Trophoblast cell (in vitro differentiated cells and primary cell): ENCODE measurements at places on chromosomes 16 and 17.

DNA sequence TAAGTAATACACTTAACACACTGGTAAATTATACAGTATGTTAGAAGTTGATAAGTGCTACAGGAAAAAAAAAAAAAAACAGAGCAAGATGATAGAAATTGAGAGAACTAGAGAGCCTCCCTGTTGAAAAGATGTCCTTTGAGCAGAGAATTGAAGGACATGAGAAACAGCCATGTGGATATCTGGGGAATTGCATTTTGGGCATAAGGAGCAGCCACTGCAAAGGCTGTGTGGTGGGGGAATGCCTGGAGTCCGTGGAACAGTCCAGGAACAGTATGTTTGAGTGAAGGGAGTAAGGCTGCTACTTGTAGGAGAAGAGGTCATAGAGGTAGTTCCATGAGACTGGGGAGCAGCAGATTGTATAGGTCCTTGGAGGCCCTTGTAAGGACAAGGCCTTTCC is 178.4 kb downstream of the FTO start:
- no peak for DNase-seq

- DNase-seq: no peak
Observed at GRCh38 chr16:9058211-9058610, 33.2 kb upstream of the HAPSTR1 start.

- DNase-seq: no peak
Observed at GRCh38 chr16:55000595-55000994, 69.9 kb downstream of the IRX5 start.

- DNase-seq: peak; percentile 94
Observed at GRCh38 chr16:2835638-2836493, 5.8 kb downstream of the ZG16B start.

DNA sequence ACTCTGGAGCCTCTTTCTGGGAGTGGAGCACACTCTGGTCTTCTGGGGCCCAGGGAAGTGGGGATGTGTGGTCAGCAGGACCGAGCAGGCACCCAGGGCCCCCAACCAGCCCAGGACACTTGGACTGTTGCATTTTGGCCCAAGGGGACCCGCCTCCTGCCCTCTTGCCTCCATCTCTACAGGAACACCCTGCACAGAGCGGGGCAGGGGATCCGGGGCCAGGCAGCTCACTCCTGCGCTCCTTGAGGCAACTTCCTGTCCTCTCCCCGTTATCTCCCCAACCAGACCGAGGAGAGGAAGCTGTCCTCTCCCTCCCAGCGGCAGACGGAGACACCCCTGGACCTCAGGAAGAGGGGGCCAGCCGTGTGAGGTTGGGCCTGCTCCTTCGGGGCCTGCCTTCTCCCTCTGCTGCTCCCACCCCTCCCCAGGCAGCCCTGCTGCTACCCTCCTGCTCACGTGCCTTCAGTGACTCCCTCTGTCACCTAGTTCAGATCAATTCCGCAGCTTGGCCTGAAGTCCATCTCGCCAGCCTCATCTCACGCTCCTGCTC is 10.0 kb upstream of the ATP2A3 start:
- DNase-seq: no peak

DNA sequence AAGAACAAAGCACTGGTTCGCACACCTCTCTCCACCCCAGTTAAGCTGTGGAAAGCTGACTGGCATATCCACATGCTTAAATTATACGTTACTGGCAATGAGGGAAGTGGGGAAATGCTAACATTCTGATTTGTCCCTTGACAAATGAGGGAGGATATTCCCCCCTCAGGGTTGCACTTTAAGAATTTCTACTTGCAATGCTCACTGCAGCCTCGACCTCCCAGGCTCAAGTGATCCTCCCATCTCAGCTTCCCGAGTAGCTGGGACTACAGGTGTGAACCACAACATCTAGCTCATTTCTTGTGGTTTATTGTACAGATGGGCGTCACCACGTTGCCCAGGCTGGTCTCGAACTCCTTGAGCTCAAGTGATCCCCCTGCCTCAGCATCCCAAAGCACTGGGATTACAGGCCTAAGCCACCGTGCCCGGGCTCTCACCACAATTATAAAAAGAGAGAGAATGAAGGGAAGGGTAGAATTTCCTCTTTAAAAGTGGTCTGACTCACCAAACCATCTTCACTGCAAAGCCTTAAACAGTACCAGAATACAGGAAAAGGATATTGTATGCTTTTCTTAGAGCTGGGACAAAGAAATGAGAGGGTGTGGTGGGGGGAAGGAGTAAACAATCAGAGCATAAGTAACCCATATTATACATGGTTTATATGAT is 38.9 kb downstream of the KANSL1 start:
- DNase-seq: no peak

DNA sequence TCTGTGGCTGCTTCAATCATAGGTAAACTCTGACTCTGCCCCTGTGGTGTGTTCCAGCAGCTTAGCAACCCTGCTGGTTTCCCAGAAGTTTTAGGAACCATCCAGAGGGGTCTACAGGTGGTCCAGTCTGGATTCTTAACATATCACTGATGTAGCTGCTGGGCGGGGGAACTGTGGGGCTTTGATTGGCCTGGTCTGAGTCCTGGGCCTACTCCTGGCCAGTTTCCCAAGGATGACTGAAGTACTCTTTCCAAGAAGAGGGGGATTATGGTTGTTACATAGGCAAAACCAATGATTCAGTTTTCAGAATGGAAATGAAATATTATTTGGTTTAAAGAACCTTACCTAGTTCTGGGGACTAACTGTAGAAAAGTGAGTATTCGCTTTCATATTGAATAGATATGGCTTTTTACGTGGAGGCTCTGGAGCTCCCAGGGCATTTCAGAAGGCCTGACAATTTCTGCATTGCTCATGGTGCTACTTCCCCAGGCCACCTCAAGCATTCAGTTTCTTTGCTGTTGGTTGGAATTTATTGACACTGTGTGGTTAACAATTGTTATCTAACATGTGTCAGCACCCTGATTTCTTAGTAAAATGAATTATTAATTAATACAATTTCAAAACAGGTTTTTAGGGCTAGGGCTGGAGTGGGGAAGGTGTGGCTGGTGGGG is 38.4 kb downstream of the EPN2 start:
- no peak for DNase-seq

- DNase-seq: peak; percentile 54
Observed at GRCh38 chr17:76957678-76958464, 89.7 kb downstream of the MGAT5B start.

DNA sequence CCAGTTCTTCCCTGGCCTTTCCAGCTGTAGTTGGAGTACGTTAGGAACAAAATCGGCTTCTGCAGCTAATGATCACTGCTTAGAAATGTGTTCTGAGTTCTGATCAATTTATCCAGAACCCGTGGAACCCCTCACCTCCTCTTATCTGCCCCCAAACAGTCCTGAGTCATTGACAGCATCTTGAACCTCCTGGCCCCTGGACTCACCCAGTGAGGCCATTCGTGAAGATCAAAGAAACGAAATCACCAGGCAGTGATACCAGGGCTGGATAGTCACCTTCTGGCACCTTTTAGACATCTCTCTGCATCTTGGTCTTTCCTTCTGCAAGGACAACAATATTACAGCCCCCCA is 17.0 kb upstream of the EXOC7 start:
- no peak for DNase-seq

DNA sequence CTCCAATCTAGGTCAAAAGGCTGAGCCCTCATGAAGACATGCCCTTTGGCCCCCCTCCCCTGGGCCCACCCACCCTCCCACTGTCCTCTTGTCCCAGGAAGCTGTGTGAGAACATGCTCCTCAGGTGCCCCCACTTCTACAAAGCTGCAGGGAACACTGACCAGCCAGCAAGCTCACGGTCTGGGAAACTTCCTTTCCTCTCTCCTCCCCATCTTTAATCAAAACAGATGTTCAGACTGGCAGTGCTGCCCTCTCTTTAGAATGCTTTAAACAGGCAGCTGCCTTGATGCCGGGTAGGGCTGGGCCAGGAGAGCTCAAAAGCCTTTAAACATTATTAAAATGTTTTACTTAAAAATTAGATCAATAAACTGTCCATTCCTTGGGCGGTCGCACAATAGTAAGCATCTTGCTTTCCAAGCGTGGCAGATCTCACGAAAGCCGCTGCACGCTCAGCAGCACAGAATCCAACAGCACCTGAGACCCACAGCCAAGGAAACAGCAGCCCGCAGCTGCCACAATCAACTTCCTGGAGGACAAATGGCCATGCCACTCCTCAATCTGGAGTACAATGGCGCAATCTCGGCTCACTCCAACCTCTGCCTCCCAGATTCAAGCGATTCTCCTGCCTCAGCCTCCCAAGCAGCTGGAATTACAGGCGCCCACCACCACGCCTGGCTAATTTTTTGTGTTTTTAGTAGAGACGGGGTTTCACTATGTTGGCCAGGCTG is 399.2 kb downstream of the SLC39A11 start:
- peak; percentile 41 for DNase-seq
